Naive thymus-derived CD8-positive, alpha-beta T cell (primary cell): ENCODE measurements at places on chromosomes 3 and 15.

GRCh38 chr3:197522881-197523441 lies 32.8 kb downstream of the BDH1 start:
- H3K27ac ChIP-seq: no peak overlapping the region
- no peak overlapping the region for H3K4me3 ChIP-seq
- H3K4me1 ChIP-seq: peaks cover 6% of the 10 kb centered on the region
- no peaks in the 10 kb centered on the region for H3K27me3 ChIP-seq

DNA sequence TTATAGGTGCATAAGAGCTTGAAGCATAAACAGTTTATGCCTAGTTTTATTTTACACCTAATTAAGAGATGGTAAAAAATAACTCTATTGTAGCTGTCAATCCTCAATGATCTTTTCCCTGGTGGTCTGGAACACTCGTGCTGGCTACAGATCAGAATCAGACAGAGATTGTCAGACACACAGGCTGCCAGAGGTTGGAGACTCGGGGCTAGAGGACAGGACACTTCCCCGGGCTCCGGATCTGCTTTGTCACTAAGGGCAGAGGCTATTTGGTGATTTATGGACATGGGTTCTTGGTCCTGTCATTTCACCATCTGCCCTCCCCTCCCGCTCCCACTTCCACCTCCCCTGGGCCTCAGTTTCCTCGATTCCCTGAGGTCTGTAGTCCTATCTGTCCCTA lies 16.5 kb upstream of the FAM174B start:
- no peak for DNase-seq
- no peak overlapping the region for H3K27ac ChIP-seq
- H3K27me3 ChIP-seq: peaks cover 2% of the 10 kb centered on the region
- H3K4me1 ChIP-seq: no peaks in the 10 kb centered on the region
- H3K4me3 ChIP-seq: no peak overlapping the region

- H3K4me3 ChIP-seq: no peak overlapping the region
- H3K27me3 ChIP-seq: peaks cover 8% of the 10 kb centered on the region
- peaks cover 62% of the 10 kb centered on the region for H3K4me1 ChIP-seq
These were observed 15.8 kb downstream of the CSPG4 start for GRCh38 chr15:75696854-75697259.

DNA sequence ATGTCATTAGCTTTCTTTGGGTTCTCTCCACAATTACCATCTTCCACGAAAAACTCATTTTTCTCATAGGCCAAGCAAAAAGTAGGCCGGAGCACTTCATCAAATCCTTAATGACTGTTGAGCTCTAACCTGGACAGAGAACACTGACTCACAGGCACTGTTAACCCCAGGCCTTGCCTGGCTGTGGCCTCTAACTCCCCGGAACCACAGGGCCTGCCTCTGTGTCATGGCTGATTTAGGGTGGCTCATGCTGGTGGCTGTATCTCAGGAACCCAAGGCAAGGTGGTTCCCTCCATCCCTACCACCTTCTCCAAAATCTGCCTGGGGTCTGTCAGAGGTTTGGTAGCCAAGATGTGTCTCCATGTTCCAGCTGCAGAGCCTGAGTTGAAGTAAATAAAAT lies 3.6 kb downstream of the CRTAP start:
- no peak for DNase-seq
- H3K4me3 ChIP-seq: no peak overlapping the region
- H3K27ac ChIP-seq: peak overlapping the region; percentile 84
- H3K27me3 ChIP-seq: no peaks in the 10 kb centered on the region
- H3K36me3 ChIP-seq: peaks cover 9% of the 10 kb centered on the region

DNA sequence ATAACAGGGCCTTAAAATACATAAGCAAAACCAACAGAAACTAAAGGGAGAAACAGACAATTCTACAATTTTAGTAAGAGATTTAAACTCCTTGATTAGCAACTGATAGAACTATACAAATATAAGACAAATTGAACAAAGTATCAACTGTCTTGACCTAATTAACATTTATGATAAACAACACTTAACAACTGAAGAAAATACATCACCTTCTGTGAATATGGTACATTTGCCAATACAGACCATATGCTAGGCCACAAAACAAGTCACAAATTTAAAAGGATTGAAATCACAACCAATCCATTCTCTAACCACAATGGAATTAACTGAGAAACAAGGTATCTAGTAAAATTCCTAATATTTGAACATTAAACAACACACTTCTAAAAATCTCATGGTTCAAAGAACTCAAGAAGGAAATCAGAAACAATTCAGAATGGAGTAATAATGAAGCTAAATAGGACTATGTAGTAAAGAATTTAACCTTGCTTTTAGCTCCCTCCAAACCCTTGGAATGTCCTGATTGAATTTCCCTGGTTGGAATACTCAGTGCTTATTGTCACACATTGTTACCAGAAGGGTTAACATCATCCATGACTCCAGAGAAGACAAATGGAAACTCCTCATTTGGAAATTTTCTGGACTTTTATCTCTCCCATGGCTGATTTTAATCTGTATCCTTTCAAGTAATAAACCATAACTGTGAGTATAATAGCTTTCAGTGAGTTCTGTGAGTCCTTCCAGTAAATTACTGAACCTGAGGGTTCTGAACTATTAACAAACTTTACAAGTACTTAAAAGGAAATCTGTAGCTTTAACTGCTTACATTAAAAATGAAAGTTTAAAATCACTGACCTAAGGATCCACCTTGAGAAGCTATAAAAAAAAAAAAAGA lies 88.8 kb downstream of the DLG1 start:
- H3K36me3 ChIP-seq: peaks cover 4% of the 10 kb centered on the region
- no peak overlapping the region for H3K27ac ChIP-seq
- peaks cover 62% of the 10 kb centered on the region for H3K4me1 ChIP-seq

- H3K4me1 ChIP-seq: peaks cover 2% of the 10 kb centered on the region
- no peak for DNase-seq
- H3K4me3 ChIP-seq: no peak overlapping the region
These were observed 72.8 kb upstream of the ZNF280D start for GRCh38 chr15:56806148-56806536.

- H3K36me3 ChIP-seq: no peaks in the 10 kb centered on the region
- no peak overlapping the region for H3K4me3 ChIP-seq
- peaks cover 5% of the 10 kb centered on the region for H3K4me1 ChIP-seq
- H3K27ac ChIP-seq: no peak overlapping the region
- peaks cover 6% of the 10 kb centered on the region for H3K27me3 ChIP-seq
- DNase-seq: no peak
These were observed 34.0 kb downstream of the FGD5 start for GRCh38 chr3:14852717-14853116.

GRCh38 chr3:112873632-112874031 lies 27.0 kb upstream of the CD200R1L start:
- DNase-seq: no peak
- no peak overlapping the region for H3K4me3 ChIP-seq
- no peaks in the 10 kb centered on the region for H3K36me3 ChIP-seq
- H3K27me3 ChIP-seq: no peaks in the 10 kb centered on the region
- H3K27ac ChIP-seq: no peak overlapping the region

DNA sequence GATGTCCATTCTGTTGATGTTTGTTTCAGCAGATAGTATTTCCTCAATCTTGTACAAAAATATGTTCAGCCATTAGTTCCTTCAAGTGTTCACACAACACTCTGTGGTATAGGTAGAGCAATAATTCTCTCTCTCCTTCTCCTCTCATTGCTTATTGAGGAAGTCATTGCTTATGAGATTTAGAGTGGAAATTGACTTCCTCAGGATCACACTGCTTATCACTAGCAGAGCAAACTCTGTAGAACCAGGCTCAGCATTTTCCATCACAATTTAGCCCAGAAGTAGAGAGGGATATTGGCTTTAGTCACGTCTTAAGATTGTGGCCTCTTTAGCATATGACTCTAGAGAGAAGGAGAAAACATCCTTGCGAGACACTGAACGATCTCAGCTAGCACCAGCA lies 31.2 kb downstream of the RAB11A start:
- no peak overlapping the region for H3K27ac ChIP-seq
- no peak for DNase-seq
- peaks cover 38% of the 10 kb centered on the region for H3K4me1 ChIP-seq
- H3K36me3 ChIP-seq: peaks cover 39% of the 10 kb centered on the region
- no peak overlapping the region for H3K4me3 ChIP-seq

GRCh38 chr3:72070005-72070404 lies 285.1 kb upstream of the PROK2 start:
- H3K4me3 ChIP-seq: no peak overlapping the region
- H3K27ac ChIP-seq: no peak overlapping the region
- DNase-seq: no peak
- H3K36me3 ChIP-seq: peaks cover 3% of the 10 kb centered on the region
- H3K4me1 ChIP-seq: no peaks in the 10 kb centered on the region

GRCh38 chr15:63332367-63333124 lies 49.1 kb downstream of the CA12 start:
- no peaks in the 10 kb centered on the region for H3K36me3 ChIP-seq
- no peak overlapping the region for H3K4me3 ChIP-seq
- no peak for DNase-seq
- H3K27ac ChIP-seq: no peak overlapping the region

DNA sequence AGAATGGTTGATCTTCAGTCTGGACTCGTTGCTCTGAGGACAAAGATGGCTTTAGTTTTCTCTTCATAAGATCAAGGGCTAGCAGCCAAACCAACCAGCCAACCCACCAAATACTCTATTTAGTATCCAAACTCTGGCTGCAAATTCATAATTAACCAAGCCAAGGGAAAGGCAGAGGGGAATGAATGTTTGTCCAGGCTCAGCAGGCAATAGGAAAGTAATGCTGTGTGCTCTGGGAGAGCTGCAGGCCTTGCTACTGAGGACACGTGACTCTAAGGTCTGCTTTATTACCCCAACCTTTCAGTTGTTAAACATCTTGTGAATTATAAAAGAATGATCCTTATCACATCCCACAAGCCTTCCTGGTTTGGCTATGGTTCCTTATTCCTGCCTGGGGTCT lies 52.3 kb upstream of the GALNT15 start:
- no peak overlapping the region for H3K4me3 ChIP-seq
- H3K36me3 ChIP-seq: no peaks in the 10 kb centered on the region
- DNase-seq: no peak
- no peak overlapping the region for H3K27ac ChIP-seq
- H3K4me1 ChIP-seq: no peaks in the 10 kb centered on the region

DNA sequence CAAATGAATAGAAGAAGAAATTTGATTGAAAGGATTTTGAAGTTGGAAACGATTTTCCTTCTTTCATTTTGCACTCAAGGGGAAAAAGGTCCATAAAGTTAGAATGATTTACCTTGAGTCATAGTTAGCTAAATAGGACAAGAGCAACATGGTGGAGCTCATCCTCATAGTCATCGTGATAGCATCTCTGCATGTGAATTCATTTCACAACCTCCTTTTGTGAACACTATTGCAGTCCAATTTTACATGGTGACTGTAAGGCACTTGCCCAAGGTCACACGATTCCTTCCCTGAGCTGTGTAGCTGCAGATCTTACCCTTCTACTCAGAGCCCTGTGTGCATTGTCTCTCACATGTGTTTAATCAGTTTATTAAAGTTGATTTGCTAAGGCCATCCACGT lies 359.8 kb upstream of the C2CD4B start:
- no peak for DNase-seq
- peaks cover 7% of the 10 kb centered on the region for H3K27me3 ChIP-seq
- no peak overlapping the region for H3K4me3 ChIP-seq
- no peaks in the 10 kb centered on the region for H3K36me3 ChIP-seq
- H3K27ac ChIP-seq: no peak overlapping the region

DNA sequence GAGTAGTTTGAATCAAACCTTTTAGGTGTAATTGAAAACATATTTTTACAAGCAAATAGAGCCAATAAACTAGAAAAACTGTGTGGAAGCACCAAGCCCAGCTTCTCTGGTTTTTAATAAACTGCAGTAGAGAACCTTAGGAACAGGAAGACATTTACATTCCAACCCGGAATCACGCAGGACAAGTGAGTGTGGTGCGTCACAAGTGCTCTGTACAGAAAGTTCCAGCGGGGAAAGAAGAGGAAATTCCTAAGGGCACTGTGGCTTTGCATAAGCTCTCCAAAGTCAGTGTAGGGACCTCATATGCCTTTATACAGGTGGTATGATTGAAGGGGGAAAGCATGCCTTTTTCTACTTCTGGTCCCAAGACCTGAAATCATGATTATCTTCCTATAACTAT lies 21.6 kb downstream of the COL8A1 start:
- no peak overlapping the region for H3K4me3 ChIP-seq
- peaks cover 21% of the 10 kb centered on the region for H3K27me3 ChIP-seq
- H3K4me1 ChIP-seq: no peaks in the 10 kb centered on the region
- no peak overlapping the region for H3K27ac ChIP-seq
- no peaks in the 10 kb centered on the region for H3K36me3 ChIP-seq

DNA sequence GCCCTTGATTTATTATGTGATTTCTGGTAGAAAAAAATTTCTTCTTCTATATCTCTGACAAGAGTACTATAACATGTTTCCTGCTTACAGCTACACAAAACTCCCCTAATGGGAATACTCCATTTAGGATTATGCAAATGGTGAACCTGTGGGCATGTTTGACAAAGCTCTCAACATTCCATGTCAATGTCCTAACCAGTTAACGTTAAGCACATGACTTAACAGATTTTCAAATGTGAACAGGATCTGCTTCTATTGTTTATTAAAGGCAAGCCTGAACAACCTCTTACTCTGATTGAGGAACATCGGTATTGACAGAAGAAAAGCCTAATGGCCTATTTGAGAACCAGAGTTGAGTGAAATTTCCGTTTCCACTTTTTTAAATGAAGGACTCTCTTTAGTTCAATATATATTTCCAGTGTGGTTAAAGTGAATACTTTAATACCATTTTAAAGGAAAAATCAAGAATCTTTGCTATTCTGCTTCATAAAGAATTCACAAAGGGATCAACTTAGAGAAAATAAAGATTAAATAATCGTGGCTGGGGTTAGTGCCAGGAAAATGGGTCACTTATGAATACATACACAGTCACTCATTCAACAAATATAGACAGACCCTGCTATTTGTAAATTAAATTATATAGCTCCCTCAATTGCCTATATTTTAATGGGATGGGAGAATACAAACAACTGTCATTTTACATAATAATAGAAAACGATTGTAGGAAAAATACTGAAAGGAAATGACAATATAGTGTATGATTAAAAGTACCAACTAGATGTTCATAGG lies 300.3 kb upstream of the CBLB start:
- H3K36me3 ChIP-seq: no peaks in the 10 kb centered on the region
- H3K27ac ChIP-seq: no peak overlapping the region
- H3K4me3 ChIP-seq: no peak overlapping the region
- DNase-seq: no peak

DNA sequence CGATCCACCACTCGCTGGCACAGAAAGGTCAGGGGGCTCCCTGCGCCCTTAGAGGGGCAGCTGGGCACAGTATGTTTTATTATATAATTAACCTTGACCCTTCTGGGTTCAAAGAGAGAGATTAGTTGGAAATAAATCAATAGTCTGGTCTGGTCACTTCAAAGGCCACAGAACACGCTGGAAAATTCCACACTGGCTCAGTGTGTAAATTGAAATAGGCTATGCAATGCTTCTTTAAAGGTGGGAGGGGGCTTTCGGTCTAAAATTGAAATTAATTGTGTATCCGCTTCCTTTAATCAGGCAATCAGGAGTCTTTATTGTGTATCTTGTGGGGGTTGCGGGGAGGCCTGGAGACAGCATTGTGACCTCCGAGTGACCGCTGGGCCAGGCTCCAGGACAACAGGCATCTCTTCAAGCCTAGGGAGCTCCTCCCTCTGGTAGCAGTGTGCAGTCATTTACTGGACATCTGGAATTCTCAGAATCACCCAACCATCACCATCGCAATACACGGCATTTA lies 8.0 kb downstream of the RNU5B-1 start:
- no peak for DNase-seq
- H3K4me1 ChIP-seq: no peaks in the 10 kb centered on the region
